Type B pancreatic cell (in vitro differentiated cells): ENCODE measurements at places on chromosomes 3 and 15. TPM values are rescaled to one million over a fixed set of nuclear protein-coding genes. Genes with fewer than 3 reads are reported as not detected.

VILL gene
- total RNA-seq, result 14.2 and 16.9 TPM in 2 replicates

CLSTN2 gene
- total RNA-seq, result 12.9 and 15.5 TPM in 2 replicates

DNA sequence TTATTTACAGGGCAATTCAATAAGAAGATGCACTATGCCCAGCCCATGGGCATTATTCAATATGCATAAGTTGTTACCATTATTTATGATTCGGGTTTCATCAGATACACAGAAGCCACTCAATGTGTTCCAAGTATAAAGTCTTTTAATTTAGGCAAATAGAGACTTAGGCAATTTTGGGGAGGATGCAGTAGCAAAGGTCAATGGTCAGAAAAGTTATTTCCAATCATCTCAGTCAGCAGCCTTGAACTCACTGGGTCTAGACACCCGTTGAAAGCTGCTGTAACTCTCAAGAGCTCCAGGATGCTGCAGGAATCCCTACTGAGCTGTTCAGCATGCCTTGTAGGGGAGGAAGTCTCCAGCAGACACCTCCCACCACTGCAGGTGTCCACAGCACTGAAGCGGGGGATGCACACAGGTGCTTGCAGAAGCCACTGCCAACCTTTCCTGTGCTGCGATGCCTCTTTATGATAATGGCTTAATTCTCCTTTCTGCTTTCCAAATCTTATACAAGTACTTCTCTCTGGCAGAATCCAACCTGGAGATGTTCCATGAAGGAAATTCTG lies 155.0 kb upstream of the SUCLG2 start:
- H3K27me3 ChIP-seq, result peaks cover 2% of the 10 kb centered on the region
- DNase-seq, result no peak
- no peaks in the 10 kb centered on the region for H3K36me3 ChIP-seq
- H3K4me1 ChIP-seq, result no peaks in the 10 kb centered on the region
- no peak overlapping the region for H3K27ac ChIP-seq

FRMD5 gene
- total RNA-seq, result 3.8 and 5.7 TPM in 2 replicates

DNA sequence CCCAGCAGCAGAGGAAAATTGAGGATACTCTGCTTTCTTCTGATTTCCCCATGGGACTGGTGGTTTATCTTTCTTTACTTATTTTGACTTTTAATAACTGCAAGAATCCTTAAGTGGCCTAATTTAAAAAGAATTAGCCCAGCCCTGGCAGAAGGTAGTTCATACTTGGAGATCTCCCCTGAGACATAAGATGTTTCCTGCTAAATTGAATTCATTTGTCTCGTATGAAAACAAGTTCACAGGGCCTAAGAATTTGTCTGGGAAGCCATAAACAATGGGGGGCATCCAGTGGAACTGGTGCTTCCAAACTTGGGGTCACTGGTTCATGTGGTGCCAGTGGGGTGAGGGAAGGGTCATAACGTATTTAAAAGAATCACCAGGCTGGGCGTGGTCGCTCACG lies 283.1 kb upstream of the RASGRP1 start:
- no peaks in the 10 kb centered on the region for H3K27me3 ChIP-seq
- H3K27ac ChIP-seq, result no peak overlapping the region
- no peak for DNase-seq
- peaks cover 4% of the 10 kb centered on the region for H3K4me1 ChIP-seq
- H3K36me3 ChIP-seq, result no peaks in the 10 kb centered on the region

SLC12A8 gene
- 6.8 and 13.8 TPM in 2 replicates for total RNA-seq

PAK6 gene
- 7.8 and 21.2 TPM in 2 replicates for total RNA-seq

SMCO1 gene
- total RNA-seq, result not detected in 2 replicates

MYO5C gene
- total RNA-seq, result 17.5 and 21.4 TPM in 2 replicates

- H3K36me3 ChIP-seq, result peaks cover 24% of the 10 kb centered on the region
- H3K4me3 ChIP-seq, result no peak overlapping the region
- peaks cover 21% of the 10 kb centered on the region for H3K4me1 ChIP-seq
- H3K27ac ChIP-seq, result no peak overlapping the region
- no peaks in the 10 kb centered on the region for H3K27me3 ChIP-seq
- DNase-seq, result no peak
Measured at GRCh38 chr15:85607842-85608241, 186.9 kb downstream of the KLHL25 start.

- no peak overlapping the region for H3K4me3 ChIP-seq
- H3K27ac ChIP-seq, result peak overlapping the region; percentile 23
- DNase-seq, result no peak
- H3K4me1 ChIP-seq, result peaks cover 17% of the 10 kb centered on the region
- H3K27me3 ChIP-seq, result no peaks in the 10 kb centered on the region
- peaks cover 17% of the 10 kb centered on the region for H3K36me3 ChIP-seq
Measured at GRCh38 chr15:80584973-80585525, 110.1 kb upstream of the ABHD17C start.

GRCh38 chr3:24136624-24137310 lies 191.7 kb downstream of the NR1D2 start:
- H3K27me3 ChIP-seq, result no peaks in the 10 kb centered on the region
- peaks cover 4% of the 10 kb centered on the region for H3K36me3 ChIP-seq
- H3K4me3 ChIP-seq, result no peak overlapping the region
- peaks cover 17% of the 10 kb centered on the region for H3K4me1 ChIP-seq
- H3K27ac ChIP-seq, result peak overlapping the region; percentile 1

DNA sequence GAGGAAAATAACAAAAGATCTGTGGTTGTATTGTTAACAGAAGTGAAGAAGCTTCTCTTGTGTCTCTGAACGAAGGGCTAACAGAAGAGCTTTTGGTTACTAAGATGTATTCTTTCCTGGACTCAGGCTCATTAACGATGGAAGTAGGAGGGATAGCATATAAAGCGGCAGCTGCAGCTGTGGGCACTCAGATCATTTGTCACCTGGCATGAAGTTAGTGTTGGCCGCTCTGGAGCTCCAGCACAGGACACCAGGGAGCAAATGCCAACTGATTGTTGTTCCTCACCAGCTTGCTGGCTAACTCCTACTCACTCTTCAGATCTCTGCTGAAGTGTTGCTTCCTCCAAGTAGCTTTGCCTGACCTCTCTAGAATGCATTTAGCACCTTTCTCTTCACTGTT lies 15.5 kb upstream of the SLITRK3 start:
- no peaks in the 10 kb centered on the region for H3K4me1 ChIP-seq
- no peak overlapping the region for H3K4me3 ChIP-seq
- H3K27me3 ChIP-seq, result peaks cover 14% of the 10 kb centered on the region
- no peak for DNase-seq

DNA sequence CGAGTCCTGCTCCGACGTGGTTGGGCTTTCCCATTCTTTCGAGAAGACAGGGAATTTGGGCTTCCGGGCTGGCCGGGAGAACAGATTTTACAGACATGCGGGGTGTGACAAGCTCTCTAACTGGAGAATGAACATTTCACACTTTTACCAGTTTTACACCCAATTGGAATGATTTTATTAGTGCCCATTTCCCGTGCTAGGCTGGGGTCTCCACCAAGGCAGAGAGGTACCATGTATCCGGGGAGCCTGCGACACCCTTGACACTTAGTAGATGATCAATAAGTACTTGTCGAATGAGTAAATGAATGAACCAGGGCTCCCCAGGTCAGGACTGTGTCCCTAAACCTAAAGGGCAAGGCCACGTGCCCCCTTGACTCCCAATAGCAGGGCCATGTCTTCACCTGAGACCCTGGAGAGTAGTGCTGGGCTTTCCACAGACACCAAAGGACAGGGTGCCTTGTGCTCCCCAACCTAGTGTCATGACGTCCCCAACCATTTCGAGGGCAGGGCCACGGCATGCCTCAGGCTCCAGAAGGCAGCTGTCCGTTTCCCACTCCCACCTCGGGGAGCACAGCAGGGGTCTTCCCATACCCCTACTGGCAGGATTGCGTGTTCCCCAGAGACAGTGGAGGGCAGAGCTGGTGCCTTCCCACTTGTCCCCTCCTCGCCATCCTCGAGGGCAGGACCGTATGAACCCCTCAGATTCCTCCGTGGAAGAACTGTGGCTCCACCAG lies 679 bp upstream of the MYD88 start:
- peaks cover 43% of the 10 kb centered on the region for H3K4me1 ChIP-seq
- no peaks in the 10 kb centered on the region for H3K27me3 ChIP-seq
- H3K27ac ChIP-seq, result peak overlapping the region; percentile 95
- H3K36me3 ChIP-seq, result peaks cover 19% of the 10 kb centered on the region
- peak overlapping the region; percentile 92 for H3K4me3 ChIP-seq

GRCh38 chr3:156617781-156618180 lies 56.6 kb upstream of the TIPARP start:
- H3K27me3 ChIP-seq, result no peaks in the 10 kb centered on the region
- no peaks in the 10 kb centered on the region for H3K36me3 ChIP-seq
- H3K27ac ChIP-seq, result no peak overlapping the region
- H3K4me3 ChIP-seq, result no peak overlapping the region
- peaks cover 9% of the 10 kb centered on the region for H3K4me1 ChIP-seq

IFRD2 gene
- 60.9 and 80.5 TPM in 2 replicates for total RNA-seq

- DNase-seq, result no peak
- peaks cover 22% of the 10 kb centered on the region for H3K27me3 ChIP-seq
- no peak overlapping the region for H3K27ac ChIP-seq
- no peaks in the 10 kb centered on the region for H3K36me3 ChIP-seq
- no peak overlapping the region for H3K4me3 ChIP-seq
Measured at GRCh38 chr3:20396335-20396734, 210.3 kb upstream of the SGO1 start.

DNA sequence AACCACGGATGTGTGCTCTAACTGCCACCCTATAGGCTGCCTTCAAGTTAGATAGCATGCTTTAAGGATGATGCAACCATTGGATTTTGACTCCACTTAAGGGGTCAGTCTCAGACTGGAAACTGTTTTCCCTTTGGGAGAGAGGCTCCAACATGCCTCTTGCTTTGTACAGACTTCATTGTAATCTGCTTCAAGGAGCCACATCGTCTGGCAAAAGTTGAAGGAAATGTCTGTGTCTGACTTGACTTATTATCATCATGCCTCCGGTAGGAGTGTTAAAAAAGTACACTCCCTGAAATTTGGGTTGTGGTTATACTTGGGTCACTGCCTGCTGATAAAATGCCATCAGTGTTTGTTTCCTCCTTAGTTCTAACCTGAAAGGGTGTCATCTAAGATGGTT lies 245.4 kb upstream of the CDIN1 start:
- no peaks in the 10 kb centered on the region for H3K27me3 ChIP-seq
- H3K27ac ChIP-seq, result peak overlapping the region; percentile 68
- peak overlapping the region; percentile 28 for H3K4me3 ChIP-seq
- H3K4me1 ChIP-seq, result peaks cover 23% of the 10 kb centered on the region
- peaks cover 4% of the 10 kb centered on the region for H3K36me3 ChIP-seq

DNA sequence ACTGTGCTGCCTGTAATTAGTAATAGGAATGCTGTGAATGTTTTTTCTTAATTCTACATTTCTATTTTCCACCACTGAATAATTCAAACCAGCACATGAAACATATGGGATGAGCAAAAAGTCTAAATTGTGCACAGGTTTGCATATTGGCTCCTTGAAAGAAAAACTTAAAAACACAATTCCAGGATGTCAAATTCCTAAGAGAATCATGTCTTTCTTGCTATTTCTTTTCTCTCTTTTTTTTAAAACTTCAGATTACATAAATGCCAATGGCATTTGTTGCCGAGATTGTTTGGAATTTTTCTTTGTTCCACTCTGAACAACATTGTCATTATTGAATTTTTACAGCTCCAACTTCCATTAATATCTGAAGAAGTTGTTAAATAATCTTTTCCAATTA lies 60.8 kb downstream of the VGLL3 start:
- no peak overlapping the region for H3K27ac ChIP-seq
- no peak for DNase-seq
- no peaks in the 10 kb centered on the region for H3K27me3 ChIP-seq

GRCh38 chr3:188720636-188721035 lies 451.1 kb upstream of the TPRG1 start:
- H3K4me3 ChIP-seq, result no peak overlapping the region
- no peak for DNase-seq
- H3K36me3 ChIP-seq, result peaks cover 2% of the 10 kb centered on the region
- no peaks in the 10 kb centered on the region for H3K27me3 ChIP-seq
- no peaks in the 10 kb centered on the region for H3K4me1 ChIP-seq

GRCh38 chr3:98917608-98918007 lies 16.1 kb upstream of the DCBLD2 start:
- no peaks in the 10 kb centered on the region for H3K4me1 ChIP-seq
- H3K27me3 ChIP-seq, result no peaks in the 10 kb centered on the region
- H3K36me3 ChIP-seq, result no peaks in the 10 kb centered on the region
- no peak for DNase-seq
- H3K4me3 ChIP-seq, result no peak overlapping the region

CD96 gene
- not detected in 2 replicates for total RNA-seq

DNA sequence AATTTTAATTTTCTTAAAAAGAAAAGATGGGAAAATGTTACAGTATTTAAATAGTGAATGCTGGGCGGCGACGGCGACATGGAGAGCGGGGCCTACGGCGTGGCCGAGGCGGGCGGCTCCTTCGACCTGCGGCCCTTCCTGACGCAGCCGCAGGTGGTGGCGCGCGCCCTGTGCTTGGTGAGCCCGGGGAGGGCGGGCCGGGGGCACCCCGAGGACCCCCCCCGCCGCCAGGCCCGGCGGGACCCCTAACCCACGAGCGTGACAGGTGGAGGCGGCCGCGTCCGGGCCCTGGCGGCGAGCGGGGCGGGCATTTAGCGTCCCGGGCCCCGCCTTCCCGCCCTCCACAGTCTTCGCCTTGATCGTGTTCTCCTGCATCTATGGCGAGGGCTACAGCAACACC lies 38.4 kb upstream of the GOLGA8J start:
- H3K36me3 ChIP-seq, result no peaks in the 10 kb centered on the region
- no peak for DNase-seq
- H3K27me3 ChIP-seq, result peaks cover 2% of the 10 kb centered on the region
- H3K4me1 ChIP-seq, result peaks cover 10% of the 10 kb centered on the region
- H3K27ac ChIP-seq, result no peak overlapping the region

GRCh38 chr3:31929826-31930502 lies 51.1 kb downstream of the OSBPL10 start:
- no peak overlapping the region for H3K4me3 ChIP-seq
- no peak for DNase-seq
- H3K36me3 ChIP-seq, result peaks cover 4% of the 10 kb centered on the region
- H3K27me3 ChIP-seq, result no peaks in the 10 kb centered on the region
